ENCODE measurements at places on chromosomes 5 and 9.
A peak's percentile ranks its signal among the peaks of the same experiment; 100 is the strongest.

DNA sequence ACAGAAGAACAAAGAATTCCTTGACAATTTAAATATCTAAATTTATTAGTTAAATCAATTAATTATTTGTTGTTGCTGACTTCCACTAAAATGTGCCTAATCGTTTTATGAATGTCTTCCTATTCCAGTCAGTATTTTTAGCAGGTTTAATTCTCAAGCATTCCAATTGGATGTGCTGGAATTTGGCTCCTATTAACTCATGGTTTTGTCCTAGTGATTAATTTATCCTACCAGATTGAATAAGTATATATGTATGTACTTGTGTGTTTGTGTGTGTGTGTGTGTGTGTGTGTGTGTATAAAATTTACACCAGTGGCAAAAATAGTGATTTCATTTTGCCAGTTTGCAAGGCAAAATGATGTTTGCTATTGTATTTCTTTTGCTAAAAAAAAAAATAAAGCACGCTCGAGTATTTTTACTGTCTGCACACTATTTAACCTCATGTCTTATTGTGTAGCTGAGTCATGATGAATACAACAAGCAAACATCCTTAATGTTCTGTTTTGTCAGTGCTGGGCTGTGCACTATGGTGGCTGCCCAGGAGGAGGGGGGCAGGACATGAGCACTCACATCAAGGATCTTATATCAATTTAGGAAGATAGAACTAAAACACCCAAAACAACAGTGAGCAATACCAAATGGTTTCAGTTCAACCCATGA is 375.5 kb downstream of the PDE4D start:
- DNase-seq = no peak

GRCh38 chr9:38164659-38165221 is 95.7 kb upstream of the SHB start:
- peak; percentile 5 for DNase-seq

DNA sequence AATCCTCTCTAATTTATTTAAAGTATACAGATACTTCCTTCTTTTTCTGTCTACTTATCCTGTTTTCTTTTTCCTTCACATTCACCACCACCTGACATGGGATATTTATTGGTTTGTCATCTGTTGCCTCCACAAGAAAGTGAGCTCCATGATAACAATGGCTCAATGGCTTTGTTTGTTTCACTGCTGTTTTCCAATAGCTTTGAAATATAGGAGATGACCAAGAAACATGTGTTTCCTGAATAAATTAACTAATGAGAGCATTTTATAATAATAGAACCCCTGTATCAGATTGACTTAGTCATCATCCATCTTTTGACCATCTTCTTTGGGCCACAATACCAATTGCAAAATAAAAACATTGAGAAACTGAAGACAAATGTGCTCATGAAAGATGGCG is 180.2 kb upstream of the GAS1 start:
- no peak for DNase-seq

- DNase-seq = no peak
Observed at GRCh38 chr9:117926031-117926658, 221.9 kb downstream of the TLR4 start.

DNA sequence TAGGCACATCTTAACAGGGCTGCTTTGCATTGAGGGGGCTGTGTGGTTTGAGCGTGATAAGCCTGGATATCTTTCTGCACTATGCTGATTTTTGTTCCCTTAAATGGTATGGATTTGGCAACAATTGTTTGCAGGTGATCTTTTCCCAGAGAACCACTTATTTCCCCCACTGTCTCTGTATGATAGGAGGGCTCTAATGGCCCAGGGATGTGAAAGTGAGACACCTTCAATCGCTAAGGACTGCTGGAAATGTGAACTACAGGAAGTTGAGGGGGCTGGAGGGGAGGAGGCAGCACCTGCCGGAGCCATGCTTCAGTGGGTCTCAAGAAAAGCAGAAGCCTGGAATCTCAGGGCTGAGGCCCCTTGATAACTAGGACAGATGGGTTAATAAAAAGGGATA is 29.4 kb downstream of the SYK start:
- DNase-seq = no peak

DNA sequence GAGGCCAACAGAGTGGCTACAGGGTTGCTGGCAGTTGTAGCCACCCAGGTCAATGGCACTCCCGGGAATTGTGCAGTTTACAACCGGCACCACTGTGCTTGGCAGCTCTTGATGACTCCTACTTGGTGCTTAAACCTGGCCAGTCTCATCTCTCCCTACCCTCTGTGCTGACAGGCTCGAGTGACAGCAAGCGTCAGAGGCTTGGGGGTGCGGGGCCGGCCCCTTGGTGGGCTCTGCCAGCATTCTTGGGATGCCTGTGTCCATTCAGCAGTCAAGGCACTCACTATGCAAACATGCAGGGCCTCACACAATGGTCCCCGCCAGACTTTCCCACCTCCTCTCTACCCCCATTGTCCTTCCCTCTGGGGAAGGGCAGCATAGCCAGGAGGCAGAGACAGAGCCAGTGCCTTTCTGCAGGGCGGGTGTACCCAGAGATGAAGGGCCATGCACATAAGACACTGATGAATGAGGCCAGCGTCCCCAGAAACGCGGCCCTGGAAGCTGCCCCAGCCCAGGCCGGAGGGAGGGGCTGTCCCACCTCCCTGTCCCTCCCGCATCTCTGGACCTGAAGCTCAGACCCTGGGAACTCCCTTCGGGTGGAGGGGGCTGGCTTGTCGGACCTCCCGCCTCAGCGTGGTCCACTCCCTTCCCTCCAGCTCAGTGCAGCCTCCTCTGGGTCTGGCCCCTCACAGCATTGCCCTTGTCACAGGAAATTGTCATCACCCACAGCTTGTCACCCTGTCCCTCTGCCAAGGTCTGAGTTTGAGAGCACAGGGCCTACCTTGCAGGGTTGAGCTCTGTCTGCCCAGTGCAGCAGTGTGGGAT is 26.4 kb upstream of the NOTCH1 start:
- no peak for DNase-seq

GRCh38 chr9:117030254-117030768 is 343.2 kb downstream of the TRIM32 start:
- no peak for DNase-seq

DNA sequence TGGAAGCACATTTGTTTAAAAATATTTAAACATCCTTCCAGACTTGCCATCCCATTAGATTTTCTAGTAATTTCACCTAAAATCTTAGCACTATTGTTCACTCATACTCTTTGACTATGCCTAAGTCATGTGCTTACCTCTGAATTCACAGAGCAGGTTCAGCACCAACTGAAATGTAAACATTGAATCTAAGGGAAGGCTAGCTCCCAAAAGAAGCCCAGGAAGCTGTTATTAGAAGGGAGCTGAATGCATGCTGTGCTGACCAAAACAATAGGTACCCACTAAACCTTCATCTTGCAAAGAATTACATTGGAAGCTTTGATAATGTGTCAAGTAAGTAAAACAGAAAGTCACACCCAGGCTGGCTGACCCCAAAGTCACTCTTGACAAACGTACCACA is 571.3 kb downstream of the GABRG2 start:
- no peak for DNase-seq

GRCh38 chr5:83865579-83865978 is 144.9 kb upstream of the HAPLN1 start:
- DNase-seq = no peak
